ENCODE measurements at places on chromosomes 11 and 22.

DNA sequence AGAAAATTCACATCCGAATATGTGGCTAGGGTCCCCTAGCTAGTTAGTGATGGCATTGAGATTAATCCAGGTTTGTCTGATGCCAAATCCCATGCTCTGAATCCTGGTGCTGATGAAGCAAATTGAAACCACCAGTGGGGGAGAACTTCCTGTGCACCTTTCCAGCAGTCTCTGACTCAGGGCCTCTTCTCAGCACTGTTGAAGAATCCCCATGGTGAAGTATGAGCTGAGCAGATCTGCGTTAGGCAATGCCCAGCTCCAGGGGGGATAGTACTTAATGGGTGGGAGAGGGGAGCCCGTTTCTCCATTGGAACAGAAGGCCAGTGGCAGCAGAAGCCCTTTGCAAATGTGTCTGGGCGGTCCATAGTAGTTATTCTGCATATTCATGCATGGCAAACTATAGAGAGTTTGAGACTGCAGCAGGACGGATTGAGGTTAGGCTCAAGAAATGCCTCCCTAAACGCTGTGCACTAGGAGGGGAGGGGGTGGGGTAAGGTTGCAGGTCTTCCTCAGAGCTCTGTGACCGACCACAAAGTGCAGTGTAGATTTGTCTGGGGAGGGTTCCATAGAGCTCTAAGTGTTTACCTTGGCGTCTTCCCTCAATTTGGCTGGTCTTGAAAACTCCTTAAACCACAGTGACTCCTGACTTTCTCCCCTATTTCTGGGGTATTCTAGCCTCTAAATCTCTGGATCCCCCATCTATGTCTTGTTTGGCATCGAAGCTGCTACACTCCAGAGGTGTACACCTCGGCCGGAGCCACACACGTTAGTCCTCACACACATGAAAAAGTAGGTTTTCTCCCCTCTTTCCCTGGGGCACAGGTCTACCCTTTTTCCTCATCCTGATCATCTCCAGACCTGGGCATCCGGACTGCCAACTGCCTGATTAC, 4.8 kb downstream of the POU2F3 start:
- DNase-seq, result peak; percentile 28

- DNase-seq, result no peak
Observed at GRCh38 chr22:30481711-30482110, 9.9 kb upstream of the SEC14L3 start.

DNA sequence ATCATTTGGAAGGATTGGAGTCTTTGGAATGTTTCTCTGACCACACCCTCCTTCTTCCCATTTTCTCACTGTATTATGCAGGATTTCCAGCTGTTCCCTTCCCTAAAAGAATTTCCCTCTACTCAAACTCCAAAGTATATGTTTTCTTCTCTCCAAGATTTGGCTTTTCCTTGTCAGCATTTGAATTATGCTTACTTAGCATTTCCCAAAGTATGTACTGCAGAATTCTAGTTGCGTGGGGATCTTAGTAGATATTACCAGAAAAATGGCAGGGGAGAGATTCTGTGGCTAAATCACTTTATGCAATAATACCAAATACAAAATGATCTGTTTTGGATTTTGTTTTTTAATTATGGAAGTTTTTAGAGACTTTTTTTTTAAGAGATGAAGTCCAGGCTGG, 142.3 kb downstream of the OR4C45 start:
- no peak for DNase-seq

- no peak for DNase-seq
Observed at GRCh38 chr22:48314073-48314472, 1513.6 kb downstream of the BRD1 start.

DNA sequence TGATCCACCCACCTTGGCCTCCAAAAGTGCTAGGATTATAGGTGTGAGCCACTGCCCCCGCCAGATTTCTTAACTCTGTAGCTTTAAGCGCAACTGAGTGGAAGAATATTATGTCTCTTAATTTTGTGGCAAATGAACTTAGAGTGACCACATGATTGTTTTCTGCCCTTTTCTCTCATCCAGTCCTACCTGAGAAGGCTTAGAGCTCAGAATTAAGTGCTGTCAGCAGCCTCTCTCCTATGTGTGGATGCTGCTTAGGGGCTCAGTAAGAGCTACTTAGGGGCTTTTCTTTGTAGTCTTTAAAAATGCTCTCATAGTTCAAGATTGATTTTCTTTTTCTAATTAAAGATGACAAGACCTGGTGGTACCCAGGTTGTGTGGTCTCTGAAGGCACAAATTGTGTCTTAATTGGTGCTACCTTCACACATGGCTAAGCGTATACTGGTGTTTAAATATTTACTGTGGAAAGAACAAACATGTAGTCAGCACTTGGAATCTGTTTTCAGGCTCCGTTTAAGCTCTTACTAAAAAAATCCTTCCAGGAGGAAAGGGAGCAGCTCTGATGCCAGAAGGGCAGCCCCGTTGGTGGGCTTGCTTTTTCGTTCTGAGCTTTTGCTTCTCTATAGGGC, 59.3 kb downstream of the DEPDC5 start:
- DNase-seq, result no peak

- DNase-seq, result no peak
Observed at GRCh38 chr11:3161309-3161708, 3.8 kb downstream of the OSBPL5 start.

DNA sequence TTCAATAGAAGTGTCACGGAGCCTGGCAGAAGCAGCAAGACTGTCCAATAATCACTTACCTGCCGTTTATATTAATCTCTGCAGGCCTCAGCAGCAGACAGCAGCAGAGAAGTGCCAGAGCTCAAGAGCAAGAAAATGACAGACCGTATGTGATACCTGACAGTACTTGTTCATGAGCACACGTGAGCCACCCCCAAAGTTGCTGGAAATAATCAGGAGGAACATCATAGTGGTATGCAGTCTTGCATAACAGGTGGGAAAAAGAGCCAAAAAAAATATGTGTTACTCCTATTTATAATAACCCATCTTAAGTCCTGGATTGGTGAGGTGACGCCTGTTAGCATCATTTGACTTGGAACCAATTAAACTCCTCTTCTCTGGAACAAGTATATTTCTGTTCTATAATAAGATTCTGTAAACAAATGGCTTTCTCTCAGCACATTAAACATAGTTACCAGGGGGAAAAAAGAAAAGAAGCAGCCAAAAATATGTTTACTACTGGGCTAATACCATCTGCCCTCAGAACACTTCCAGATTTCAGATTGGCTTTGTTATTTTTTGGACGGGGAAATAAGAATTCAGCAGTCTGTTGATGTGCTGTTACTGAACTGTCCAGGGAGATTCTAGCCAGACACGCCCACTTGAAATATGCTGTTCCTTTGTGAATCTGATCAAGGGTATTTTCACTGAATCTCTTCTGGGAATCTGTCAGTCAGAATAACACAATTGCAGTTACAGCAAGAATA, 7.9 kb upstream of the SLN start:
- no peak for DNase-seq

DNA sequence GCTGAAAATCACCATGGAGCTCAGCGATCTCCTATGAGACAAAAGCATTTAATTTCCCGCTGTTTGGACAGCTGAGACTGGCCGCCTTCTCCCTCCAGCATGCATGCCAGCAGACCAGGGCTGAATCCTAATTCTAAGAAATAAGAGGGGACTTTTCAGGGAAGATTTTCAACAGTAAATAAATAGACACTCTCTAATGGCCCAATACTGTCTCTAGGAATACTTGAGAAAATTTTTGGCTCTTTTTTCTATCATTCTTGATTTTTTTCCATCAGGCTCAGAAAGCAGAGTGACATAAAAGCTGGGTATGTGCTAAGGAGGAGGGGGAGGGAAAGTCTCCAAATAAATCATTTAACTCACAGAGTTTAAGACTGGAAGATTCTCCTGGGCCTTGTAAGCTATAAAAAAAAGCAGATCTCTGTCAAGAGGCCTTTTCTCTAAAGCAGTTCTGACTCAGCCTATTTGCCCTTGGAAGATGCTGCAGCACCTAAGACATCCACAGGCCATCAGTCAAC, 17.6 kb upstream of the SPON1 start:
- DNase-seq, result no peak

DNA sequence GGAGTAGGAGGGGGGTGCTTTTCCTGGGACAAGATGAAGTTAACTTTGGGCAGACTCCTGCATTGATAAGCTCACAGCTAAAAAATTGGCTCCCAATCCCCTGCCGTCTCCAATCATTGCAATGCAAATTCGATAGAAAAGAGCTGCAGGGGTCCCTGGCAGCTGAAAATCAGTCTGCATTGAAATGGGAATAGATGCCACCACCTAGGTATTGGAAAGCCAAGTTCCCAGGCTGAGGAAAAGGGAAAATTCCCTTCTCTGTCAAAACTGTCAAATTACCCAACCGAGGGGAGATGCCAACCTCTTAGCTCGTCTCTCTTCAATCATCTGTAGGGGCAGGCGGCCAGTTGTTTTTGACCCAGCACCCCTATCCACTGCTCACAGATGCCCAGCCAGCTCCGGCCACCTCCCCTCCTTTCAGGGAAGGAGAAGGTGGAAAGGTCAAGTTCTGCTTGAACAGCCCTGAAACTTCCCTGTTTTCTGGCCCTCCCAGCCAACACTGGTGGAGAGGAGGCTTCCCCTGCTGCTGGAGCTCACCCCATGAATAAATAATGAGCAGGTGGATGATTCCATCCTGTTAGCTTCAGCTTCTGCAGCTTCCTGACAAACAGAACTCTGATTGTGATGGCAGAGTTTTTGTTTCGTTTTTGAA, 916.3 kb downstream of the TBC1D22A start:
- no peak for DNase-seq

DNA sequence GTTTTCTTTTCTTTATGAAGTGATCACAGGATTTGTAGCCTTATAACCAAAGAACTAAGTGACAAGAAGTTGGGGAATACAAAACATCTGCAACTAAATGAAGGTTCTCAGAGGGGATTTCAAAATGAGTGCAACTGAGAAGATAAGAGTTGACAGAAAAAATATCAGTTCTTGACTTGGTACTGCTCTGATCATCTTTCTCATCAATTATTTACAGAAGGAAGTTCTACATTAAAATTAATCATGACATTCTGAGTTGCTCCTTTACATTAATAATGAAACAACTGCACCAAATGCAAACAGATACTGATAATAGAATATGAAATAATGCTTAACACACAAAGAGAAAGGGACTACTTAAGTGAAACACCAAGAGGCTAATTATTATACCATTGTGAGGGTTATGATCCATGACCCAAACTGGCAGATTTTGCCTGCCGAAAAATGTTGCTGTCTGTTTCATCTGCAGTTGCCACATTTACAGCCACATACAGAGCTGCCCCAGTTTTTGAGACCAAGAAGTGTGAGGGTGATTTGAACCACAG, 561.9 kb upstream of the ANO5 start:
- no peak for DNase-seq

- DNase-seq, result no peak
Observed at GRCh38 chr11:28815110-28815509, 706.9 kb downstream of the METTL15 start.

Data from A172 (cell line).